ENCODE measurements at places on chromosomes 4 and X. TPM values are rescaled to one million over a fixed set of nuclear protein-coding genes. Genes with fewer than 3 reads are reported as not detected.

- no peak for DNase-seq
These were observed 326.4 kb downstream of the PPP3CA start for GRCh38 chr4:101020956-101021355.

DNA sequence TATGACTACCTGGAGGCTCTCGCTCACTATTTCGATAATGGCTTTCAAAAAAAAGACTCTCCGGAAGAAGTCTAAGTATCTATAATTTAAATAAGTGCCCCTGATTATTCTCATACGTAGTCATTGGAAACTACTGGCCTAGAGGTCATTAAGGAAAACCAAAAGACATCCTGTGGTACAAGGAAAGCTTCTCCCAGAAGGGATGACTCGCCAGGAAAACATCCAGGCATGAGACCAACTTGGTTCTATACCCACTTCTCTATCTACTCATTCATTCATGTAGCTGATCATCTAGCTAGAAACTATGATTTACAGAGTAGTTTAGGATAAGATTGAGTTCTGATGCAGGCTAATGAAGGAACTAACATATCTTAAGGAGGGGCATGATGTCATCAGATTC, 37.7 kb downstream of the SOX3 start:
- DNase-seq: no peak

GRCh38 chrX:49122499-49122898, 1.0 kb downstream of the GPKOW start:
- DNase-seq: no peak

DNA sequence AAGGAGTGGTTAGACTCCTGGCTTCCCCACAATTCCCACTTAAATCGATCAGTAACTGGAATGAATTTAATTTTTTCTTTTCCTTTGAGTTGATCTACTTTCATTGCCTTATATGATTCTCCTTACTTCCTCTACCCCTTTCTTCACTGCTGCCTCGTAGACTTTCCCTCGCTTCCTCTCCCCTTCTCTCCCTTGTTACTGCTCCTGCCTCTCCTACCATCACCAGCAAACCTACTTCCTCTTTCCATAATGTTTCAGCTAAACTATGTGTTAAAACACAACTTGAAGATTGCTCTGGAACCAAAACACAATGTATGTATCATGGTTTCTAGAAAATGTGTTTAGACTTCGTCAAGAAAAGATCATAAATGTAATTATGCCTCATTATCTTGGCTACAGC, 132.0 kb upstream of the TET2 start:
- DNase-seq: no peak

GRCh38 chr4:74258963-74259362, 49.3 kb upstream of the EPGN start:
- no peak for DNase-seq

- no peak for DNase-seq
These were observed 672 bp downstream of the TCEAL3 start for GRCh38 chrX:103608306-103608963.

DNA sequence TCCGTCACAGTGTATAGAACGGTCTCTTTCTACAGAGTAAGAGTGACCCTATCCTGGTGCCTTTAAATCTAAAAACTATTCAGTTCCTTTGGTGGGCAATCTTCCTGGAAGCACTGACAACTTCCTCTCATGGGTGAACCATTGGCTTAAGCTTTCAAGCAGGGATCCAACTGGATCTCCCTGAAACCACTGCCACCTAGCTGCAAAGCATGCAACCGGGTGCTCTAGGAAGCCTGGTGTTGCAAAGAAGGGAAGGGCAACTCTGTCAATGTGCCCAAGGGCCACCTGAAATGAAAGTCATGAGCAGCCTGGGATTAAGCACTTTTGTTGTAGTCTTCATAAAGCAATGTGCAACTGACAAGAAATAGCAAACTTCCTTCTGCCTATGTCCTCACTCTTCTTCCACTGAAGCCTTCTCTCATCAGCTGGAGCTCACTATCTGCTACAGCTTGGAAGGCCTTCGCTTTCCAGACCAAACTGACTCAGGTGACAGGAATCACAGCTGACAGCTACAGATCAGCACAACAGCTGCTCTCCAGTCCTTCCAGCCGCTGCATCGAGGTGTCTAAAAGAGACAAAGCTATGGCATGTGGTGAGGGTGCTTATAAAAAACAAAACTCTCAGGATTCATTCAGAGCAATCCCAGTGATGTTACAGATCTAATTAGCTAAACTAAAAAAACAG, 46.1 kb downstream of the SETD7 start:
- no peak for DNase-seq

GRCh38 chrX:22165732-22166457, 106.8 kb upstream of the CBLL2 start:
- DNase-seq: no peak

DNA sequence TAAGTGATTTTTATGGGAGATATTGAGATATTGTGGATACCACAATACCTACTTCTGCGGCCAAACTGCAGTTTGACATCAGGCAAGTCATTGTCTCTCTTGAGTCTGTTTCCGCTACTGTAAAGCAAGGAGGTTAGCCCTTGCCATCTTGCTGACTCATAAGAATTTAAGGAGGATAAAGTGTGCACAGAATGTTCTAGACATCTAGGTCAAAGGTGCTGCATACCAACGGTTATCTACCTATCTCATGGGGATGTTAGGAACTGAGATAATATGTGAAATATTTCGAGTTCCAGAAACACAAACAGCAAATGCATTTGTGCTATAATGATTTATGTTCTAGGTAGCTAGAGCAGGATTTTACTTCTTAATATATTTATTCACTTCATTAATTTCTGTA, 211.5 kb upstream of the NR3C2 start:
- DNase-seq: peak; percentile 35

The INPP4B gene
- not detected for total RNA-seq

- no peak for DNase-seq
These were observed 17.6 kb downstream of the FBXO8 start for GRCh38 chr4:174265916-174266315.

The GASK1B gene
- total RNA-seq: not detected

The CRMP1 gene
- 0.40 TPM for total RNA-seq

DNA sequence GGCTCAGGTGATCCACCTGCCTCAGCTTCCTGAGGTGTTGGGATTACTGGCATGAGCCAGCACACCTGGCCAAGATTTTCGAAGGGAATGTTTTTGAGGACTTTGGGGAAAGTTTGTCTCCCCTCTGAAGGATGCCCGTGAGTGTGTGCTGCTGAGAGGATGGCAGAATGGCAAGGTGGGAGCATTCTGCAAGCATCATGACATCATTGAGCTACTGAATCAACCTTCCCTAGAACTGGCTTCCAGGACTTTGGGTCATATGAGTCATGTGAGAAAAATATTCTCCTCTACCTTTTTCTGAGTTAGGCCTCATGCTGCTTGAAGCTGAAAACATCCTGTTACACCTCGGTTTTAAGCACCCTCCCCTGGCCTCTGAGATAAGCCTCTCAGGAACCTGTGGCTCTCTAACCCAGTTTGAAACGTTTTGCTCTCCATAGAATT, 31.0 kb downstream of the TMEM131L start:
- DNase-seq: peak; percentile 64

DNA sequence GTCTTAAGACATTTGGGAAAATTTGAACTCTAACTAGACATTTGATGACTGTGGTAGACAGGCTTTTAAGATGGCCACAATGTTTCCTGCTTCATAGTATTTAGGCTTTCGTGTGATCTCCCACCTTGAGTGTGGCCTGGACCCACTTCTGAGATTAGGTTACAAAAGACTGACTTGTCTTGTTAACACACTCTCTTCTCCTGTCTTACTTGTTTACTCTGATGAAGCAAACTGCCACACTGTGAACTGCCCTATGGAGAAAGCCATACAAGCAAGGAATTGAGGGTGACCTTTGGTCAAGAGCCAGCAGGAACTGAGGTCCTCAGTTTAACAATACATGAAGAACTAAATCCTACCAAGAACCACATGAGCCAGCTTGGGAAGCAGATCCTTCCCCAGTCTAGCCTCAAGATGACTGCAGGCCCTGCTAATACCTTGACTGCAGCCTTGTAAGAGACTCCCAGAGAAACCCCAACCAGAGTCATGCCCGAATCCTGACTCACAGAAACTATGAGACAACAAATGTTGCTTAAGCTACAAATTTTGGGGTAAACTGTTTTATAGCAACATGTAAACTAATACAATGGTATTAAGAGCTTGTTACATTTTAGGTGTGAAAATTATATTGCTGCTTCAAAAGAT, 20.3 kb downstream of the UBA6 start:
- DNase-seq: no peak

The SUV39H1 gene
- 9.5 TPM for total RNA-seq

DNA sequence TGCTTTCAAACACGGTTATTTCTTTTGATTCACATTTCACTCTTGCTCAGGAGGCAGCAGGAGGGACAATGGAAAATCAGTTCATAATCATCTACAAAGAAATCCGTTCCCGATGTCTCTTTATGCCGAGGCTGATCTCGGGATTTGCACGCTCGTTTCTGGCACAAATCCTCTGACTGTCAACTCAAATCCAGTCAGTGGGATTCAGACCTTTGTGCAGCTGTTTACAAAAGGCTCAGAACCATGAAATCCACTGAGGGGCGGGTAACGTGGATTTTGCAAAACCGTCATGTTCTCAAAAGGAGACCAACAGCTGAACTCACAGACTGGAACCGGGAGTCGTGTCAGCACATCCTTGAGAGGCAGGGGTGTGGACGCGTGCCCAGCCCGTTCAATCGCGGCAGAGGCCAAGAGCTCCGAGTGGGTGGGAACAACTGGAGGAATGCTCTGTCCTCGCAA, 46.4 kb downstream of the ACOX3 start:
- DNase-seq: no peak

GRCh38 chr4:165151734-165152133, 39.1 kb upstream of the TMEM192 start:
- no peak for DNase-seq

The CFAP299 gene
- not detected for total RNA-seq

The ODAPH gene
- not detected for total RNA-seq

DNA sequence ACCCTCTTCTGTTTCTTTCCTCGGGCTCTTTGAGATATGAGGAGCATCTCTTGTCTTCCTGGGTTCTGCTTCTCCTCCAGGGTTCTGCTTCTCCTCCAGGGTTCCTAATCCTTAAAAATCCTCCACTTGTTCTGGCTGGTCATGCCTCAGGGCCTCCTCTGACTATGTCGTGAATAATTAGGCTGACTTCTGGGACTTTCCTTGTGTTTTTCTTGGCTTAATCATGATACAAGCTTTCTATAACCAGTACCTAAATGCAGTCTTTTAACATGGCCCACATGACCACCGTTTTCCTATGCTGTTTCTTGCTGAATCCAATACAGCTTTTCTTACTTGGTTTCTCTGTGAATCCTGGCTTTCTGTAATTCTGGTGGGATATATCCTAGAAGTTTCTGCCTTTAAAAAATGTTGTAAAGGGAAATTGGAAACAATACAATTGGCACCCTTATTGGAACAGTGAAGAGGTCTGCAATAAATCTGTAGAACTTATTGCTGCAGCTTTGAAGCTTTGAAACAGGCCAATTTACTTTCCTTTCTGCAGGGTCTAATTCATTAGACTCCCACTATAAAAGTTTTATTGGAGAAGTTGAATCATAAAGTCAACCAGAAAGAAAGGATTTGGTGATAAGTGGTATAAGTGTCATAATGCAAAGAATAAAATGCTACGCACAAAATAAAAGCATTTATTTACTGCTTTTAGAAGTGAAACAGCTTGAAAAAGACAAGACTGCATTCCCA, 213.1 kb downstream of the UGT8 start:
- DNase-seq: no peak

- no peak for DNase-seq
These were observed 320.2 kb upstream of the GATB start for GRCh38 chr4:152081024-152081423.

DNA sequence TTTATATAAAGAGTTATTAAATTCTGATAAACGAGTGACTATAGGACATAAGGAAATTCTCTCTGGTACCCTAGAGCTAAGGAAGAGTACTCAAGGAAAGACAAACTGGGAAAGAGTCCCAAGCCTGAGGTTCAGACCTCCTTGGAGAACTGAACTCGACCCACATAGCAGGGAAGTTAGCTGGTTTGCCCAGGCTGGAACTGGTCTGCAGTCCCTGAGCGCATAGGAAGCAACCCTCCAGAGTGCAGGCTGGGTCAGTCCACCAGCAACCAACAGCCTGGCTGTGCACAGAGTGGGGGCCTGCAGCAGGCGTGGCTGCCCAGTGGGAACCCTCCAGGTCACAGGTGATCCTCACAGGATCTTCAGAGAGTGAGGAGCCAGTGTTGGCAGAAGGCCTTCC, 114.1 kb downstream of the SOWAHB start:
- DNase-seq: no peak

- DNase-seq: no peak
These were observed 672 bp upstream of the C1QTNF7 start for GRCh38 chr4:15427161-15427560.

The MMRN1 gene
- not detected for total RNA-seq

DNA sequence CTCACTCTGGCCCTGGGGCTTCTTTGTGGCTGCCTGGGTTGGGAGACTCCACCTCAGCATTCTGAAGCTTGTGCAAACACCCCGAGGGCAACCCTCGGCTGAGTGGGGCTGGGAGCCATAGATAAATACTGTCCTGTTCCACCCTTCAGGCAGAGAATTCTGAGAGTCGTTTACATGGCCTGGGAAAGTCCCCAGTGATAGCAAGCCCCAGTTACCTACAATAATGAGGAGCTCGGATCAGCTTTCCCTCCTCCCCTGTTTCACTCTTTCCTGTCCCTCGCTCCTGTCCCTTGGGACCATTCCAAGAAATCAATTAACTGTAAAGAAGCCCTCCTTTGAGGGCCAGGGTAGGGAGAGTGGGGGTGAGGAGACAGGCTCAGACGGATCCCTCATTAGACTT, 31.6 kb upstream of the DDX3X start:
- no peak for DNase-seq

The NDNF gene
- total RNA-seq: not detected

GRCh38 chr4:153533387-153533786, 67.2 kb downstream of the TMEM131L start:
- DNase-seq: no peak

The LEF1 gene
- not detected for total RNA-seq

The CAMK2D gene
- total RNA-seq: 114 TPM

GRCh38 chr4:124903995-124904722, 191.6 kb upstream of the ANKRD50 start:
- no peak for DNase-seq
